OCI-M1 (cell line): ENCODE measurements at places on chromosomes 2 and 18.

- peak; percentile 30 for DNase-seq
Observed at GRCh38 chr2:38016219-38016618, 59.7 kb downstream of the CYP1B1 start.

- peak; percentile 77 for DNase-seq
Observed at GRCh38 chr2:216694082-216694825, 1.1 kb downstream of the IGFBP5 start.

DNA sequence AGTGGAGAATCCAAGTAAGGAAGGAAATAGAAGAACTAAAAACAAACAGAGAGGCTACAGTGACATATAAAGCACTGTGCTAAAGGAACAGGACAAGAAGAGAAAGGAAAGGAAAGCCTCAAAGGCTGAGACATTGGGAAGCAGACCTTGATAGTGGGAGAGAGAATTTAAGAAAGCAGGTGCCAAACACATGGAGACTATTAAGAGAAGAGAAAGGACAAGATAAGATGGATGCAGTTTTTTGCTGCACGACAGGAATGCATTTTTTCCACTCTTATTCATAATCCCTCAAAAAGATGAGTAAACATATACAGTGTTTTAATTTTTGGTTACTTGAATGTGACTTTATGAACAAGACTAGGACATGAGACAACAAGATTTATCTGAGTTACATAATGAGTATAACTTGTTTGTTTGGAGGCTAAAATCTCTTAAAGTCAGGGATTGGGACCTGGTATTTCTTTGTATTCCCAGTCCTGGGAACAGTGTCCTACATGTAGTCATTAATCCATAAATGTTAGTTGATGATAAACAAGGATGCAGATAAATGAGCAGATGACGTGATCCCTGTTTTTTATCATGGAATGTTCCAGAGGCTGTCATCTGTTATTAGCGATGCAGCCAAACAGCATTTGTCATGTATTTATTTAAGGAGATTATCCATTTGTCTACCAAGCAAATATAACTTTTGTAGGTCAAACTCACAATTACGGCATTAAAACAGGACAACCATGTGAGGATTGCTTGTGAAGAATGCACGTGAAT is 141.7 kb downstream of the DNER start:
- DNase-seq: no peak

DNA sequence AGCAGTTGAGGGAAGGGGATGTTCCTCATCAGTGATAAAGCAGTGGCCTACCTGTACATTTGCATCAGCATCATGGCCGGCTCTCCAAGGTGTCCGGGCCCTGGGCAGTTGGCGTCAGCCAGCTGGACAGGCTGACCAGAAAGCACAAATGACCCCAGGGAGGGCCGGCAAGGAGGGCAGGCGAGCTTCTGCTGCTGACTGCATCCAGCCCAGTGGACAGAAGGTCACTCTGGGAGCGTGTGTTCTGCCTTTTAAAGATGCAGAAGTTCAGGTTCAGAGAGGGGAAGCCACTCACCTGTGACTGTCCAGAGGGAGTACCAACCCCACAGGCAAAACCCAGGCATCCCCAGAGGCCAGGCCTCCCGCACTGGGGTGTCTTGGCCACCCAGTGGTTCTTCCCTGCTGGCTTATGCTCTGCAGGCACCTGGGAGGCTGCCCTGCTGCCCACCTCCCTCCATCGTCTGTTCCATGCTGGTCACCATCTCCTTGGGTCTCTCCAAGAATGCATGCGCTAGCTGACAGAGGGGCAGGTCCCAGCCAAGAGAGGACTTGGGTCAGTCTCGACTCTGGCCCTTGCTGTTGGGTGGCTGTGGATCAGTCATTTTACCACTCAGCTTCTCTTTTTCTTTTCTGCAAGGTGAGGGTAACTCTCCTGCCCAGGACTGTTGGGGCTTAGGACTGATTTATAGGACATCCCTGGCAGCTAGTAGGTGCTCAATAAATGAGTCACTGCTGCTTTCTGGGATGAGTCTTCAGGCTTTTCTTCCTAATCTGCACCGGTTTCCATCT is 89.9 kb downstream of the INHBB start:
- DNase-seq: no peak

GRCh38 chr18:9653390-9653789 is 39.0 kb upstream of the PPP4R1 start:
- DNase-seq: no peak

- no peak for DNase-seq
Observed at GRCh38 chr2:85925216-85925671, 36.5 kb upstream of the ST3GAL5 start.

GRCh38 chr2:50865235-50865634 is 166.7 kb downstream of the NRXN1 start:
- DNase-seq: no peak

DNA sequence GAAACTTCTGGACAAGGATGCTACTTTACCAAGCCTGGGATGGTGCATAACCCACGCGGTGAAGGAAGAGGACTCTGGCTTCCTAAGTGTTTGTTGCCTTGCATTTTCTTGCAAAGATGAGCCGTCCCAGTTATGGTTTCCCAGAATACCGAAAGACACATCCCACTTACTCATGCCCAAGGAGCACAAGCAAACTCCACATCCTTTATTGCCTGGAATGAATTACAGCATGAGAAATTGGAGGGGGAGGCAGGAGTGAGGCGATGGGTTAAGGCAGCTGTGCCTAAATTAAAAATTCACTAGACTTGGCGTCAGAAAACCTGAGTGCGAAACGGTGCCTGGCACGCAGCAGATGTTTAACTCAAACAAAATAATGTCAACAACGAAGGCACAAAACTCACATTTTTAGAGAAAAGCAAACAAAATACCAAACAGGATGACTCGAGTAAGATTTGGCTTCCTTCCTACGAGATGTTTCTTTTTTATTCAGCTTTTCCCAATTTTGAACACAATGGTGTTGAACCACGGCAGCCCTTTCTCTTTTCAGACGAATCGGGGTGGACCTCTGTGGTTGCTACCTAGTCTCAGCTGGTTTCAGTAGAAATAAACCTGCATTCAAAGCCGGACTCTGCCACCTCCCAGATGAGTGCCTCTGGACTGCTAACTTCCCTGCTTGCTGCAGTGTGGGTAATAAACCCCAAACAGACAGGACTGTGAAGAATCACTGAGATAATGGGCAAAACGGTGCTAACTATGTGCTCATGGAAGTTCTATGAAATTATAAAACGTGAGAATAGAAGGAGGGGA is 100.3 kb upstream of the NCK2 start:
- no peak for DNase-seq

DNA sequence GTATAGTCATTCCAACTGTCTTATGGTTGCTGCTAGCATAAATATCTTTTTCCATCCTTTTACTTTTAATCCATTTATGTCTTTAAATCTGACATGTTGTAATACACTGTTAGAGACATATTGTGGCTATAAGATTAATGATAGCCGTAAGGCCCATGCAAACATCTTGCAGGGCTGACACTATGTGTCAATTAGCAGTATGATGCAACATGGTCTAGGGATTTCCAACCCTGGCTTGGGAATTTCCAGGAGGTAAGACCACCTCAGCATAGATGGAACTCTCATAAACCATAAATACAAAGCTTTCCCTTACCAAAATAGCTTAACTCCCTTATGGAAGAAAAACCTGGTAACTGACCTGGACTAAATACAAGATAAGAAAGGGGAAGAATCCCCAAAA is 16.5 kb downstream of the SCLY start:
- peak; percentile 31 for DNase-seq

DNA sequence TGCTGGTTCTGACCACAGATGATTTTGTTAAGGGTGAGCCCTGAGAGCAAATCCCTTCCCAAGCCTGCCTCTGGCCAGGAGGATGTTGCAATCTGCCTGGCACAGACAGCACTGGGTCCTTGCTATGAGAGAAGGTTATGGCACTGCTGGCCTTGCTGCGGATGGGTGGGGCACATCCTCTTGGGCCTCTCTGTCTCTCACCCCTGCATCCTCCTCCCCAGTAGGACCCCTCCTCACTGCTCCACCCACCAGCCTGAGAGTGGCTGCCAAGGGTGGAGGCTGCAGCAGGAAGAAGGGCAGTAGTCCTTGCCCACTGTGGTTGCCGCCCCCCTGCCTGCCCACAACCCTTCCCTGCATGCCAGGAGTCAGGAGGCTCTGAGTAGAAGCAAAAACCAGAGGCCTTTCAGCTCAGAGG is 180.9 kb downstream of the ZBTB7C start:
- no peak for DNase-seq

DNA sequence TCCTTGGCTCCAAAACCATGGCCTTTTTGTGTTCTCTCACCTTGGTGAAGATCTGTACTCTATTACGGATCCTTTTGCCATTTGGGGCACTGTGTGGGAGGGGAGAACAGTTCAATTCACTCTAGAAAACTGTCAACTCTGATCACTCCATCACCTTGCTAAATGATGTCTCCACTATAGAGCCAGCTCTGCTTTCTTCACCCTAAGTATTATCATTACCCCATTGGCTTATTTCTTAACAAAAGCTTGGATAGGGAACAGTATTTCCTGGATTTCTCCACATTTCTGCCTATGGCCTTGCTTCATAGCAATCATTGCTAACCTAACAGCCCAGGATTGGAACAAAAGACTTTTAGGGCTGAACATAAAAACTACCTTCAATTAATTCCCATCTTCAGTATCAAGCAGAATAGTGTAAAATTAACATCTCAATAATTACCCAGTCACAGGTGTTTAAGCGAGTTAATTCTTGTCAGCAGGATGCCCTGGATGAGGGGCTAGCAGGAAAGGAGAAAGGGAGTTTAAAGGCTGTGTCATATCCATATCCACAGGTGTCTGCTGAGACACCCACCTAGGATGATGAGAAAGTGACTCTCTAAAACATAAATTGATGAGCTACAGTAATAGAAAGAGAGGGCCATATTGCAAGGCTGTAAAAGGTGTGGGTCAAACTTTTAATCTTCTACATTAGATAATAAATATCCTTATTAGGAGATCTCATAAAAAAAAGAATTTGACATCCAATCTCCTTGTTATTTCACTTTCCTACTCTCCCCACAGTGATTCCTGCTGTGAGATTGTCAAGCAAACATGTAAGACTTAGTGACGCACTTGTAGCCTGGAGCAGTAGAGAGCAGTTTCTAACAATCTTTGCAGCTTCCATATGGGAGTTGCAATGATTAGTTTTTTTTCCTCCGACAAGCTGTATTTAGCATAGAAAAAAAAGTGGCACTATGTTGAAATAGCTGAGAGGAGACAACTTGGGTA is 589.5 kb upstream of the NXPH2 start:
- no peak for DNase-seq

GRCh38 chr2:238448031-238448955 is 21.6 kb downstream of the ASB1 start:
- DNase-seq: no peak

- peak; percentile 39 for DNase-seq
Observed at GRCh38 chr2:184835398-184835715, 237.0 kb downstream of the ZNF804A start.

- DNase-seq: no peak
Observed at GRCh38 chr2:189425676-189426075, 15.6 kb upstream of the WDR75 start.

GRCh38 chr2:119950966-119951365 is 61.9 kb upstream of the EPB41L5 start:
- no peak for DNase-seq

DNA sequence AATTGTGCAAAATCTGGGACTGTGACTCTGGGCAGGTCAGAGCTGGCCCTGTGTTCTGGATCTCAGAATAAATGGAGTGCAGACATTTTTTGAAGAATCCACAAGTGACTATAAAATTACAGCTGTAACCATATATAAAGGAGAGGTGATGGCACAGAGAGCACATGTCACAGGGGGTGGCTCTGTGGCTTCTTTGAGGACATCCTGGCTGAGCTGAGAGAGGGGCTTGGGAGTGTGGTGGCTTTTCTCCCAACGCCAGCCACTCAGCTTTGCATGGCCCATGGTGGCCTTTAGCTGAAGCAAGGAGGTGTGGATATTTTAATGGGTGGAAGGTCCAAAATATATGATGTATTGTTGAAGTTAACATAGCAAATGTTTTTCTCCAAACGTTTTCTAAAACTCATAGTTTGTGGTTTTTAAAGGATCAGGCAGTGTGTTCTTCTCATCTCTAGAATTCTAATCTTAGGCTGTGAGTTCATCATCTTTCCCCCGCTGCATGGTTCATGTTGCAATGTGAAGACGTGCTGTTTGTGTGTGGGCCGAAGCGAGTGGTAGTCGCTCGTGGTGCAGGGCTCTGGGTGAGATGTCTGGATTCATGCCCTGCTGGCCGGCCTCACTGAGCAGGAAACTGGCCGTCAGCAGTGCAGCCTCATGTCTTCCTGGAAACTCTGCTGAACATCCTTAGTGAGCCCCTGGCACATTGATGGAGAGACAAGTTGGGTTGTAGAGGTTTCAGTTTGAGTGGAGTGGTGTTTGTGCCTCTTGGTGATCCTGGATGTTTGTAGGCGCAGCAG is 109.9 kb downstream of the ZNF236 start:
- no peak for DNase-seq

DNA sequence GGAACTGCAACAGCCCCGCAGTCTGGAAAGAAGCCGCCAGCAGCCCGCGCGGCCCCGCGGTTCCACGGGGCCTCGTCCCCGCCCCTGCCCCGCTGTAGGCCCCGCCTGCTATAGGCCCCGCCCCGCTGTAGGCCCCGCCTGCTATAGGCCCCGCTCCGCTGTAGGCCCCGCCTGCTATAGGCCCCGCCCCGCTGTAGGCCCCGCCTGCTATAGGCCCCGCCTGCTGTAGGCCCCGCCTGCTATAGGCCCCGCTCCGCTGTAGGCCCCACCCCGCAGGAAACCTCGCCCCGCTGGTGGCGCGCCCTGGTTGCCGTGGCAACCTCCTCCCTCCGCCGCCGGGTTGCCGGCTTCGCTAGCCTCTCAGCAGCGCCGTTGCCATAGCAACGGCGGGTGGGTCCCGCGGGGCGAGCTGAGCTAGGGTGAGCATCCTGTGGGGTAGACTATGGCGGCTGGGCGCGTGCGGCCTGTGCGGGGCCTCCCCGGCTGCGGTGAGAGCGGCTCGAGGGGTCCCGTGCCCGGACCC is 12.2 kb upstream of the KIF1A start:
- peak; percentile 29 for DNase-seq

DNA sequence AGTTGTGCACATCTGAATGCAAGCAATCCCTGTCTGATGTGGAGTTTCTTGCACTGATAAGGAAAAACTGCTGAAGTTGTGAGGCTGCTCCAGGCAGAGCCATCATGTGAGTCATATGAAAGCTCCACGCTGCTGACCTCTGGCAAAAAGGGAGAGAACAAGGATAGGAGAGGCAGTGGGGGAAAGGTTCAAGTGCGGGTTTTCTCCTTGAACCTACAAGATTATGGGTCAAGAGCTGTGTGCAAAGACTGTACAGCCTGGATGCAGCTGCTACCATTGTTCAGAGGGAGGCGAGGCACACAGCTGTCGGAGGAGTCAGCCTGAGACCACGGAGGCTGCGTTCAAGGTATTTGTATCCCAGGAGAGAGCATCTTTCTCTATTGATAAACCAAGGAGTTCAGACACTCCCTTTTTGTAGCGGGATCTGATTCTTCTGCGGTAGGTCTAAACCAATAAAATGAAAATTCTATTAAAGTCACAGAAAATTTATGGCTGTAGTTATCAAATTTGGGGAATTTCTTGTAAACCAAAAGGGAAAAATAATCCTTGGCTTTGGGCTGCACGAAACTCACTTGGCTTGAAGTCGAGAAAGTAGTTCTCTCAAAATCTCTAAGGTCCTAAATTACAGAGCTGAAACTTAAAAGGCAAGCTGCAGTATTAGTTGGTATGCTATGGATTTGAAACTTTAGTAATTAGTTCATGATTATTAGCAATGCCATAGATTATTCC is at the start of gene CDK15:
TSS of gene CDK15 (plus strand) at position 96 of the 729 bp plus-strand sequence. CDS start at position 224, 128 bp downstream.
- peak; percentile 22 for DNase-seq

- no peak for DNase-seq
Observed at GRCh38 chr2:62186156-62186905, 9.6 kb upstream of the B3GNT2 start.
